ENCODE measurements at places on chromosomes 12 and 14.

DNA sequence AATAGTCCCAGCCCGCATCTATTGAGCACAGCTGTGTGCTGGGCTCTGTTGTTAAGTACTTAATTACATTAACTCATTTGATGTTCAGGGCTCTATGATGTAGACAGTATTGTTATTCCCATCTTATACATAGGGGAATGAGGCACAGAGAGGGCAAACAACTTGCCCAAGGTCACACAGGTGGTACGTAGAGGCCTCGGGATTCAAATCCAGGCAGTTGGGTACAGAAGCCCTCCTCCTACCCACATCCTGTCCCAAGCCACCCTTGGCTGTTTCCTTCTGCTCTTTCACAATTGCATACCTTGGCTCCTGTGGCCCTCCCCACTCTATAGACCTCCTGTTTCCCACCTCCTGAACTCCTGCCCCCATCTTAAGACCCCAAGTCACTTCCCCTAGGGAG, 10.0 kb upstream of the GPR68 start:
- H3K27ac ChIP-seq = no peak overlapping the region
- no peak for DNase-seq
- H3K36me3 ChIP-seq = no peaks in the 10 kb centered on the region
- H3K4me1 ChIP-seq = no peaks in the 10 kb centered on the region
- no peak overlapping the region for H3K4me3 ChIP-seq

- no peak overlapping the region for H3K27ac ChIP-seq
- no peak for DNase-seq
- H3K36me3 ChIP-seq = no peaks in the 10 kb centered on the region
- H3K4me3 ChIP-seq = no peak overlapping the region
- no peaks in the 10 kb centered on the region for H3K4me1 ChIP-seq
- H3K27me3 ChIP-seq = no peaks in the 10 kb centered on the region
Observed at GRCh38 chr14:90458536-90458935, 61.7 kb downstream of the CALM1 start.

GRCh38 chr12:89965993-89966392, 257.4 kb upstream of the ATP2B1 start:
- no peaks in the 10 kb centered on the region for H3K36me3 ChIP-seq
- no peak overlapping the region for H3K4me3 ChIP-seq
- no peak for DNase-seq

DNA sequence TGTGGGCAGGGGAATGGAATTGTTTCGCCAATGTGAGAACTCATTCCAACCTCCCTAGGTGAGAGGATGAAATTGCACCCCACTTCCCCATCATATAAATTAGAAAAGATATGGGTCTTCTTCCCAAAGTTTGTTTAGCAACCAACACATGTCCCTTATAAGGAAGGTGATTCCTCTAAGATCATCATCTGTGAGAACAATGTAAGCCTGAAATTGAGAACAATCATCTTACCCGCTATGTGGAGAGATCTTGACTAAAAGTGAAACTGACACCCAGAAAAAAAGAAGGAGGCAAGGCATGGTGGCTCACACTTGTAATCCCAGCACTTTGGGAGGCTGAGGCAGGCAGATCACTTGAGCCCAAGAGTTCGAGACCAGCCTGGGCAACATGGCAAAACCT, 173.2 kb upstream of the HMGA2 start:
- no peaks in the 10 kb centered on the region for H3K36me3 ChIP-seq
- H3K27ac ChIP-seq = no peak overlapping the region
- no peak overlapping the region for H3K4me3 ChIP-seq

DNA sequence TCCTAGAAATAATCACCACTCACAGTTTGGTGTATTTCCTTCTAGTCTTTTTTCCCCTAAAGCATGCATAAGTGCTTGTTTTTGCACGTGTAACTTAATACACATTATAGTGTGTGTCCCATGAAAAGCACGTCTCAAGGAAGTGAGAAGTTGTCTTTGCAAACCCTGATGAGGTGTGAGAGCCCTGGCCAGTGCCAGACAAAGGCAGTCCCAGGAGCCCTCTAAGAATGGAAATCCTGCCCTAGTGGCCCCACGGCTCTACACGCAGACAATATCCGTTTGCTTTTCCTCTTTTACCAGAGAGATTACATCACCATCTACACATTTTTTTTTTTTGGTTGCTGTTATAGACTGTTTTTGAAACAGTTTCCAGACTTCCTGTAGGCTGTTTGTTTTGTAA, 85.5 kb upstream of the FZD10 start:
- H3K27ac ChIP-seq = no peak overlapping the region
- H3K4me1 ChIP-seq = no peaks in the 10 kb centered on the region
- no peak overlapping the region for H3K4me3 ChIP-seq
- no peak for DNase-seq
- no peaks in the 10 kb centered on the region for H3K36me3 ChIP-seq

DNA sequence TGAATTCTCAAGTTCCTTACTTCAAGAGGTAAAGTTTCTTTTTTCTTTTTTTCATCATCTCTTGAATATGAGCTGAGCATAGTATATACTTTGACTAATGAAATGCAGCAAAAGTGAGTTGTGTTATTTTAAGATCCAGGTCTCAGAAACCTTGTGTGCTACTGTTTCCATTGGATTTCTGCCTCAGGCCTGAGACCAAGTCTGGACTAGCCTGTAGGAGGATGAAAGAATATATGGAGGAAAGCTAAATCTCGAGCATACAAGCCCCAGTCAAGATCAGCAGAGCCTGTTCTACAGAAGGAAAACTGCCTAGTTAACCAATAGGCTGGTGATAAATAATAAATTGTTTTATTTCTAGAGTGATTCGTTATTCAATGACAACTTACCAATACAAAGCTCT, 652.5 kb downstream of the C12orf50 start:
- no peaks in the 10 kb centered on the region for H3K4me1 ChIP-seq
- no peak for DNase-seq
- no peak overlapping the region for H3K4me3 ChIP-seq
- no peaks in the 10 kb centered on the region for H3K36me3 ChIP-seq
- no peak overlapping the region for H3K27ac ChIP-seq
- H3K27me3 ChIP-seq = no peaks in the 10 kb centered on the region

GRCh38 chr12:131860472-131861260, 32.5 kb downstream of the MMP17 start:
- H3K36me3 ChIP-seq = no peaks in the 10 kb centered on the region
- H3K4me3 ChIP-seq = no peak overlapping the region
- H3K27me3 ChIP-seq = peaks cover 5% of the 10 kb centered on the region
- no peak for DNase-seq

- no peaks in the 10 kb centered on the region for H3K27me3 ChIP-seq
- no peaks in the 10 kb centered on the region for H3K36me3 ChIP-seq
- H3K27ac ChIP-seq = no peak overlapping the region
- no peak overlapping the region for H3K4me3 ChIP-seq
Observed at GRCh38 chr14:76940021-76940760, 88.3 kb downstream of the IRF2BPL start.

GRCh38 chr12:111664499-111664898, 21.3 kb downstream of the BRAP start:
- no peaks in the 10 kb centered on the region for H3K27me3 ChIP-seq
- no peaks in the 10 kb centered on the region for H3K4me1 ChIP-seq
- no peak overlapping the region for H3K4me3 ChIP-seq
- no peak overlapping the region for H3K27ac ChIP-seq

GRCh38 chr12:104490850-104491249, 34.1 kb downstream of the CHST11 start:
- H3K4me3 ChIP-seq = no peak overlapping the region
- H3K27me3 ChIP-seq = no peaks in the 10 kb centered on the region
- DNase-seq = no peak
- H3K27ac ChIP-seq = no peak overlapping the region
- no peaks in the 10 kb centered on the region for H3K36me3 ChIP-seq
- H3K4me1 ChIP-seq = peaks cover 4% of the 10 kb centered on the region
